ENCODE measurements at places on chromosomes 4 and X.

DNA sequence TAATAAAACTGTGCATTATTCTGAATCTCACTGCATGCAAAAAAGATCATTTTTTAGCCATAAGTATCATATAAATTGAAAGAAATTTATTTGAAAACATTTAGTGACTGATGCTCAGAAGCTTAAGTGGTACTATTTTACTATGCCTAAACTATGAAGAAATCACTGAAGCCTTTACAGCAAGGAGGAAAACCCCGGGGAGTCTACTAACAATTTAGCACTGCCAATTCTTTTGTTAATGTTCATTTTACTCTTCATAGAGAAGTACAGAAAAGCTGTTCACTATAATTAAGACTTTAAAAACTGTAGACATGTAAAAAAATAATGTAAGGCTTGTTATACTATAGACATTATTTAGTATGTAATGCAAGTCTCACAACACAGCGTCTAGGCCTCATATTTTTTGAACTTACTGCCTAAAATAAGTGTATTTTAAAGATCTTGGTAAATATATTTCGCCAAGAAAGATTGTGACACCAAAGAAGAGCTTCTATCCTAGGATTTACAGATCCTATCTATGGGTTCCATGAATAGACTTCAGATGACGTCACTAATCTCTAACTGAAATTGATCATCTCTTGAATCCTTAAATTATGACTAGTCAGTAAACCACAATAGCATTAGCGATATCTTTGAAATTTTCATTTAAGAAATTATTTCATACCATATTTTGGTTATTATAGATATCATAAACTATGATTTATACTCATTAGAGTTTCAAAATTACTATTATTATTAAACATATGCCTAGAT is 602.5 kb downstream of the TMA16 start:
- DNase-seq, result no peak

- no peak for DNase-seq
Observed at GRCh38 chr4:140811429-140811828, 55.2 kb upstream of the TBC1D9 start.

DNA sequence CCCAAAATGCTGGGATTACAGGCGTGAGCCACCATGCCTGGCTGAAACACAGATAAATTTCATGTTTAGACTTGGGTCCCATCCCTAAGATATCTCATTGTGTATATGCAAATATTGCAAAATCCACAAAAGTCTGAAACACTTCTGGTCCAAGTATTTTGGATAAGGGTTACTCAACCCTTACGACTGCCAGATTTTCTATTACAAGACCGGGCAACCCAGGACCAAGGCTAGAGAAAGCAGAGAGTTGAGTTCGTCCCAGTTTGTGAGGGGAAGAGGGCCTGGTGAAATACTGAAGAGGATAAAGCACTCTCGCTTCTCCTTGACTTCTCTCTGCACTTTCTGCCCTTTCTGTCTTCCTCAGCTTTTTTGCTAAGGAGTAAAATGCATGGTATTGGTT is 34.5 kb downstream of the ZFX start:
- DNase-seq, result no peak

GRCh38 chr4:182502064-182502463 is 258.9 kb downstream of the TENM3 start:
- DNase-seq, result no peak

DNA sequence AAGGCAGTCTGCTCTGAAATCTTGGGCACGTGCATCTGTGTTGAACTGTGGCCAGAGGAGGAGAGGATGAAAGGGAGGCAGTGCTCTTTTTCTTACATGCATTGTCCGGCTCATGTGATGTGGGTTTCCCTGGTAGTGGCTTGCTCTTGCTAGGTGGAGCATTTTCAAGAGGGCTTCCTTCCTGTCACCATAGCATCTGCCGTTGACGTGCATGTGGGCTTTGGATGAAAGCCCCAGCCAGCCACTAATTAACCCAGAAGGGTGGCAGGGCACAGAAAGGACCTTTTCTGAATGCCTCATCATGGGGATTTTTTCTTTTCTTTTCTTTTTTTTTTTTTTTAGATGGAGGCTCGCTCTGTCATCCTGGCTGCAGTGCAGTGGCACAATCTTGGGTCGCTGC is 121.3 kb downstream of the GPR143 start:
- DNase-seq, result peak; percentile 29

DNA sequence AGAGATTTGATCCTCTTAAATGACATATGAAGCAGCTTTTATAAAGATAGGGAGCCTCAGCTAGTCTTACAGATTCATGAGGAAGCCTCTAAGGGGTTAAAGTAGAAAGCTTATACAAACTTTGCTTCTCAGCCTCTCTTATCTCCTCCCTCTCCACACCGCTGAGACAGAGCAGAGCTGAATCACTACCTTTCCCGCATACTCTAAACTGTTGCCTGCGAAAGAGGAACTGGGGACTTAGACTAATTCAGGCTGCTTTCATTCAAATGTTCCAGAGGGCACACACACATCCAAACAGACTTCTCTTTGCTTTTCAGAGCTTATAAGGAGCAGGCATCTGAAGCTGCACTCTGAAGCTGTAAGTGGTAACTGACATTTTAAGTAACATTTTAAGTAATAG is at the start of gene SERTM2:
Gene SERTM2, plus strand, starts transcription at position 169 of the 400 bp plus-strand sequence. CDS start 7,213 bp downstream, outside the sequence.
- no peak for DNase-seq

- DNase-seq, result no peak
Observed at GRCh38 chr4:168488869-168489274, 8.0 kb upstream of the PALLD start.

DNA sequence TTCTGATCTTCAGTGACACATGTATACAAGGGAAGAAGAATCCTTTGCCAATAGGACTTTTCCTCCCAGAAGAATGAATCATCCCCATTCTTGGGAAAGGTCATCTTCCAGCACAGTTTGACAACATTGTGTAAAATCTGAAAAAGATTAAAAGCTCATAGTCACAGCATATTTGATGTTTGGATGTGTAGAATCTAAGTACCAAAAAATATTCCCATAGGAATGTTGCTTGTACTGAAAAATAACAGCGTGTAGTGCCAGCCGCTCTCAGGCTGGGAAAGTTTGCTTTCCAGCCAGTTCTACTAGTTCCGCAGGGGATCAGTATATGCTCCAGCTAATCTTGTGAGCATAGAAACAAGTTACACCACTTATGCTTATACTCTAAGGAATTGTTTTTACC is 74.7 kb upstream of the IL13RA1 start:
- no peak for DNase-seq

DNA sequence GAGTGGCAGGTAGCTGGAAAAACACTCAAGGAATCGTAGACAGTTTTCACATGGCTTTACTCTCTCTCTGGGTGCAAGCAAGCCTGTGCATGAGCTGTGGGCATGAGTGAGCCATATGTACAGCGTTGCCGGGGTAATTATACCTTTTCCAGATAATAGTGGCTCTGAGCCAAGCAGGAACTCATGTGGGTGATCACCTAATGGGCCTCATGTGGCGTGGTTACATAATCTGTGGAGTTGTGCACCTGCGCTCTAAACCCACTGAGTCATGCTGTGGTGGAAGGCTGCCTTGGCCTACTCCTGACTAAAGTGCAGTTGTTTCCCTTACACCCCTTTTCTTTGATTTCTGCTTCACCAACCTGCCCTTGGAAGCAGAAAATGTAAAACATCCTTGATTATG is 1564.5 kb upstream of the PCDH10 start:
- no peak for DNase-seq

DNA sequence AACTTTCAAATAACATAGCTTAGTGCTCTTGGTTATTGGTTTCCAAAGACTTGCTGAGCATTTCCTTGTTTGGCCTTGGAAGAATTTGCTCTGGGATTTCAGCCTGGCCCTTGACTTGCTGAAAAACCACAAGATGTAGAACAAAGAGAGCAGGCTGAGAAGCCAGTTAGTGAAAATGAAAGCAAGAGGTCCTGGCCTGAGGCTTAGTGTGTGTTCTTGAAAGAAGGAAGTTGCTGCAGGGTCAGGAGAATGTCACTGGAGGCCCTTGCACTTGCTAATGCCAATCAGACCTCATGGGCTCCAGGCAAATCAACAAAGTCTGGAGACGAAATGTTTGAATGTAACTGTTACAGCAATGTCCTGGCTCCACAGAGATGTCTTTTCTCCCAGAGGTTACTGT is 79.4 kb downstream of the SYNPO2 start:
- DNase-seq, result peak; percentile 55

DNA sequence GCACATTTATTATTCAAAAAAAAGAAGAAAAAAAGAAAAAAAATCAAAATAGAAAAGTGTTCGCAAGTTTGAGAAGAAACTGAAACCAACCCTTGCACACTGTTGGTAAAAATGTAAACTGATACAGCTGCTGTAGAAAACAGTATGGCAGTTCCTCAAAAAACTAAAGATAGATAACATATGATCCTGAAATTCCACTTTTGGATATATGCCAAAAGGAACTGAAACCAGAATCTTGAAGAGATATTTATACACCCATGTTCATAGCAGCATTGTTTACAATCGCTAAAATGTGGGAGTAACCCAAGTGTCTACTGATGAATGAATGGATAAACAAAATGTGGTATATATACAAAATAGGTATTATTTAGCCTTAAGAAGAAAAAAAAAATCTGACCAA is 155.4 kb downstream of the TBCK start:
- no peak for DNase-seq

GRCh38 chr4:22672519-22672918 is 20.2 kb upstream of the GBA3 start:
- no peak for DNase-seq
